NCI-H2081 treated with DMSO at 0.1 percent for 48 hours (cell line): ENCODE measurements at places on chromosomes 12 and 14.

GRCh38 chr12:47813511-47814196 is 6.0 kb downstream of the HDAC7 start:
- DNase-seq: no peak

DNA sequence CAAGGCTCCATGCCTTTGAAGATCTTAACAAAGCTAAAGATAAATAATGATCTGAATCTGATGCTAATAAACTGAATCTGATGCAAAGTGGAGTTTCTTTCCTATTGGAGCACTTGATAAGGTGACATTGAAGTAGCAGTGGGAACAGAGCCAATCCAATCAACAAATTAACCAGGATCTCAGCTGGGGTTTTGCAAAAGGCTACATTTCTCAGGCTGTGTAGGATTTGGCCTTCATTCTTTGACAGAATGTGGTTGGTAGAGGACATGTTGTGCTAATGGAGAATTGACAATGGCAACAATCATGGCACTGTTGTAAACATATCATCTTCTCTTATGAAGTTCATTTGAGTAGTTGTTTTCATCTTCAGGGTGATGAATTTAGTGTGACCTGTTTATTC is 164.9 kb downstream of the CCDC91 start:
- DNase-seq: no peak

GRCh38 chr12:22978962-22979361 is 354.0 kb downstream of the ETNK1 start:
- no peak for DNase-seq

GRCh38 chr14:88364710-88365413 is 20.6 kb upstream of the SPATA7 start:
- DNase-seq: no peak

- no peak for DNase-seq
Observed at GRCh38 chr14:92649934-92650545, 98.4 kb downstream of the LGMN start.

- no peak for DNase-seq
Observed at GRCh38 chr12:57717131-57717530, 21.4 kb downstream of the AGAP2 start.

GRCh38 chr12:69688471-69689427 is 10.4 kb downstream of the BEST3 start:
- DNase-seq: no peak

GRCh38 chr12:132178316-132178715 is 34.1 kb downstream of the NOC4L start:
- no peak for DNase-seq

DNA sequence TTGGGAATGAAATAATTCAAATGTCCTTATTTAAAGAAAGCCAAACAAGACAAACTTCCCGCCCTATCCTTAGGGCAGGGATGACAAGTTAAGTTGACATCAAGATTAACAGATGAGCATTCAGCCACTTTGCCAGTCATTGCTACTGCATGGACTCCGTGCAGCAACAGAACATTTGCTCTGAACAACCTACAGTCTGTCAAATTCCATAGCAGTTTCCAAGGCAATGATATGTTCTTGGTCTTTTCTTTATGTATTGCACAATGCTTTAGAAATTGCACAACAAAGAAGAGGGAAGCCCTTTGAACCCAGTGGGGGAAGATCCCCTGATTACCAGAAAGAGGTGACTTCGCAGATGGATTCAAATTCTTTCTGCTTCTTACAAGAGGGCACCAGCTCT is 269.8 kb downstream of the BCAT1 start:
- DNase-seq: no peak

- DNase-seq: no peak
Observed at GRCh38 chr12:89494411-89495231, 30.0 kb downstream of the GALNT4 start.

DNA sequence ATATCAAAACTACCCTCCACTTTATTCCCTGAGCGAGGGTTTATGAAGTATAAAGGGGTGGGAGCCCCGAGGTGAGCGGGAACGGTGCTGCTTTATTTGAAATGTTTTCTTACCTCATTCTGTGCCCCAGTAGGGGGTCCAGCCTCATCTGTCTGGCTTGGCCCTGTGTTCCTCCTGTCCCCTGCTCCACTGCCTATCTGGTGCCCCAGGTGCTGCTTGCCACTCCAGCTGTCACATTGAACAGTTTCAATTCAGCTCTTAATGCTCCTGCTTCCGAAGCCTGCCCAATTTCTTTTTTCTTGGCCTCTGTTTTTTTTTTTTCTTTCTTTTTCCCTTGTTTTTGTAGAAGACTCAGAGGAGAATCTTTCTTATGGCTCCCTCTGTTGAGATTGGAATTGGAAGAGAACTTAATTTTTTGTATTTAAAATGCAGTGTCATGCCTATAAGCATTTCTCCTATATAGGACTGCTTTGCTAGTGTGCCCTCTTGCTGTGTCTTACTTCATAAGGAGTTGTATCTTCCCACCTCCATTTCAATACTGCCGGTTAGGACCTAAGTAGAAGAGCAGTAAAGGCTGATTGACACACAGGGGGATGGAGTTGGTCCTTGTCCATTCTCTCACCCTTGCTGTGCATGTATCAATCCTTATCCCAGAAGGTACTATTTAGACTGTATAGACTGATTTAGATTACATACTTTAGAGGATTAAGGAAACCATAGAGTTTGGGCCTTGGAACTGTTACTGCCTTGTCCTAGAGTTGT is 2.3 kb downstream of the ATXN7L3B start:
- DNase-seq: no peak

- DNase-seq: no peak
Observed at GRCh38 chr12:8475508-8476203, 19.9 kb downstream of the CLEC6A start.

DNA sequence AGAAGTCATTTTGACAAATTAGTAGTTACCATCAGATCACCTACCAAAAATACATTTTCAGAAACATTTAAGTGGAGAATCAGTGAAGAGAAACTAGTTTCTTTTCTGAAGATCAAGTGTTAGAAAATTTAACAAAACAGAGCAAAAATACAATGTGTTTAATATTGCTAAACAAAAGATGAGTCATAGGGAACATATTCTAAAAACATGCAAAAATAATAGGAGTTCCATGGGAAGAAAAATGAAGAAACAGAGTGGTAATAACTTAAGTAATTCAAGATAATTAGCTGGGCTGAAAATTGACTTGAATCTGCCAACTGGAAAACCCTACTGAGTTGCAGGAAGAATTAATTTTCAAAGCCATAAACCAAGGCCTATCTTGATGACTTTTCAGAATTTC is 111.5 kb upstream of the KITLG start:
- no peak for DNase-seq

DNA sequence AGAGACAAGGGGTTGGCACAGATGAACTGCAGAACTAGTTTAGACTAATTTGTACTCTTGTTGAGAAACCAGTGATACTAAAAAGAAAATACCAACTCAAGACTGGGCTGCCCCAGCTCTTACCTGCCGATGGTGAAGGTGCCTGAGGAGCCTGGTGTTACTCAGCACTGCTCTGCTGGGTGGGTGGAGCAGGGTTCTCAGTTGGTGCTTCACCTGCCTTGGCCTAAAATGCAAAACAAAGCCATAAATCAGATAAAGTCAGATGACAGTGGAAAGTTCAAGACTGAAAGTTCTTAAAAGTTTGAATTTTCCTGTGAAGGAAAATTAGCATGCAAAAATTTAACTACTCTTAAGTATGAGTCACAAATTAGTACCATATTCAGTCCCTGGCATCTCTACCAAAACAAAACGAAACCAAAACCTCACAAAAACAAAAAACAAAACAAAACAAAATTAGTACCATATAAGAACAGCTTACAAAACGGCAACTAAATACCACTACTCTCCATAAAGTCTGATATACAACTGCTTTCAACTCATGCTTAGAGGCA is 21.9 kb downstream of the YBX3 start:
- DNase-seq: no peak

DNA sequence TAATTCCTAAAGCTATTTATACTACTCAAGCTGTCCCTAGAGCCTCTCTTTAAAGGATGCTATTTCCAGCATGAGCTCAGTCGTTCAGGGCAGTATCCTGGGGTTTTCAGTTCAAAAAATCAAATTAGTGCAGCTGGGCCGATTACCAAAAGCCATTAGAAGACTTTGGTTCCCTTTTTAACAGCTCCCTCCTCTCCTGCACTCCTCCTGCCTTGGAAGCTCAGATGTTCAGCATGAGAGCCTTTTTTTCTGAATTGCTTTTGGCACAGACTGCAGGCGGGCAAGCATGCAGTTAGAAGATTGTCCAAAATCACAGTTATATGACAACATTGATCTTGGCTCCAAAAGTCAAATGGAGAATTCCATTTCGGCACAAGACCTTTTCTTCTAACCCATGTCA is 179.6 kb downstream of the SLC35F4 start:
- DNase-seq: no peak

GRCh38 chr12:110627500-110628195 is 13.7 kb downstream of the TCTN1 start:
- no peak for DNase-seq

GRCh38 chr12:122282061-122282460 is 15.8 kb upstream of the VPS33A start:
- DNase-seq: no peak

DNA sequence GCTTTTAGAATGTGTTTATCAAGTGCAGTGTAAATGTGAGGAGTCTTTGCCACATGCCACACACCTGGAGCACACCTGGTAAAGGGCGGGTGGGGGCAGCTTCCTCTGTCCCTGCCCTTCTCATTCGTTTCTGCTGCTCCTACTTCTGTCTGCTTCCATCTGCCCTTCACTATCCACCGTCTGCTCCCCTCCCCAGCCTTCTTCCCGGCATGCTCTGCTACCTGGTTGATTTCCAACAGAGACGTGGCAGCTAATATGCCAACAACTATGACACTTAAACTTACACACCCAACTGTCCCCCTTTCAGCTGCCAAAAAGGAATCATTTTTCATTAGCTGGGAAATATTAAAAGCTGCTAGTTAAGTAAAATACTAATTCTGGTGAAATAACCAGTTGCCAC is 9.1 kb upstream of the CARMIL3 start:
- no peak for DNase-seq

- DNase-seq: no peak
Observed at GRCh38 chr12:57049890-57050289, at the start of gene MYO1A. Gene MYO1A (minus strand): TSS chr12:57050129. CDS start chr12:57048323, 1,806 bp downstream.

DNA sequence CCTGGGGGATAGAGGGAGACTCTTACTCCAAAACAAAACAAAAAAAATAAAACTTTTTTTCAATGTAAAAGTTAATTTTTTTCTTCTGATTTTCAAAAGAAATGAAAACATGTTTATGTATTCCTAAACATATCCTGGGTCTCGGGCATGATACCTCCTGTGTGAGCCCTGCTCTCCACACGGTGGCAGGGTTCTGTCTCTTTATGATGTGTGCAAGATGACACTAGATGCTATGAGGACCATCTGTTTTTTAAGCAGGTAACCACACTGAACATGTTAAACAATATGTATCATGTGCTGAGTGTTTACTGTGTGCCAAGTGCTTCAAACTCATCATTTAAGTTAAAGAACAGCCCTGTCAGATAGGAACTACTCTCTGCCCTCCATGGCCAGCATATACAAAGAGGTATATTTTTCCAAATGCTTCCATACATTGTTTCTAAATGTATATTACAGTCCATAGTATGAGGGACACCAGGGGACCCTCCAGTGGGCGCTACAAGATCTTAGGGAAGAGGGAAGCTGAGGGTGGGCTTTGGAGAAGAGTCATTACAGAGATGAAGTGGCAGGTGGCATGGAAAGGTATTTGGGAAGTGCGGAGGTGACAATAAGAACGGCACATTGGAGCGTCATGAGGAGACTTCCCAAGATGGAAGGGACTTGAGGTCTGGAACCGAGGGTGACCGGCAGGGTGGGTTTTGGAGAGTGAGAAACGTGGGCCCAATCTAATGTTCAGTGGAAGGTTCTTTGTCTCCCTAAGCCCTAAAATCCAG is 28.5 kb downstream of the FOS start:
- DNase-seq: no peak

GRCh38 chr14:99664058-99664936 is 19.4 kb downstream of the HHIPL1 start:
- no peak for DNase-seq

GRCh38 chr12:50402264-50403000 is 1.7 kb downstream of the LARP4 start:
- no peak for DNase-seq

DNA sequence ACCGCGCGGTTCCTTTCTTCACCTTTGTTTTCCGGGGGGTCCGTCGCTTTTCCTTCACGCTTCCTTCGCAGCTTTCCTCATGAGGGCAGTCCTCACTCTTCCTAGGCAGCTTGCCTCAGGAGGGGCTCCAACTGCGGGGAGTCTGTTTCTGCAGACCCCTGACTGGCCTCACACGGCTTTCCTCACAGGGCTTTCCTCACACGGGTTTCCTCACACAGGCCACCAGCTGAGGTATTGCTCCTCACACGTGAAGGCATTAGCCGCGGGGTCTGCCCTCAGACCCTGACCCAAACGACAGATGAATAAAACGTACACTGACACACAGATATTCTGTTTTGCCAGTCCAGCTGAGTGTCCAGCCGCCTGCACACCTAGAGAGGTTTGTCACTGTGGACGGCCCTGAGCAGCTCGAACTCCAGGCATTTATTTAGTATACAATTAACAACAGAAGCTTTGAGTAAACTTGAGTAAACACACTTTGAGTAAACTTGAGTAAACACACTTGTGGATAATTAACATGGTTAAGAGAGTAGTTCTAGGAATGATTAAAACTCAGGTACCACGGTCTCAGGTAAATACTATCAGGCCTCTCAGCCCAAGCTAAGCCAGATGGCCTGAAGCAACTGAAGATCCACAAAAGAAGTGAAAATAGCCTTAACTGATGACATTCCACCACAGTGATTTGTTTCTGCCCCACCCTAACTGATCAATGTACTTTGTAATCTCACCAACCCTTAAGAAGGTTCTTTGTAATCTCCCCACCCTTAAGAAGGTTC is 16.1 kb upstream of the LYZ start:
- DNase-seq: no peak

DNA sequence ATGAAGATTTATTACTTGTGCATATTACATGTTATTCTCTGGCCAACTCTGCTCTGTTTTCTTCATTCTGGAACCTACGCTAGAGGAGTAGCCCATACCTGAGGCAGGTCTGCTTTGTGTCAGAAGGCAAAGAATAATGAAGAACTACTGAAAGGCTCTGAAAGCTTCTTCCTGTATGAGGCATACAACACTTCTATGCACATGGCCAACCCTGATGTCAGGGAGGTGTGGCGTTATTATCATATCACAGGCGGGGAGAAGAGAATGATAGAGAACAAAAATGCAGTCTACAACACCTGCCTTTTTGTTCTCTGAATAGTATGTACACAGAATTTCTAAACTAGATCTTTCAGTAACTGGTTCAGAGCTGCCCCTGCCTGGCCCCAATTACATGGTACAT is 32.5 kb upstream of the CRY1 start:
- DNase-seq: peak; percentile 89

DNA sequence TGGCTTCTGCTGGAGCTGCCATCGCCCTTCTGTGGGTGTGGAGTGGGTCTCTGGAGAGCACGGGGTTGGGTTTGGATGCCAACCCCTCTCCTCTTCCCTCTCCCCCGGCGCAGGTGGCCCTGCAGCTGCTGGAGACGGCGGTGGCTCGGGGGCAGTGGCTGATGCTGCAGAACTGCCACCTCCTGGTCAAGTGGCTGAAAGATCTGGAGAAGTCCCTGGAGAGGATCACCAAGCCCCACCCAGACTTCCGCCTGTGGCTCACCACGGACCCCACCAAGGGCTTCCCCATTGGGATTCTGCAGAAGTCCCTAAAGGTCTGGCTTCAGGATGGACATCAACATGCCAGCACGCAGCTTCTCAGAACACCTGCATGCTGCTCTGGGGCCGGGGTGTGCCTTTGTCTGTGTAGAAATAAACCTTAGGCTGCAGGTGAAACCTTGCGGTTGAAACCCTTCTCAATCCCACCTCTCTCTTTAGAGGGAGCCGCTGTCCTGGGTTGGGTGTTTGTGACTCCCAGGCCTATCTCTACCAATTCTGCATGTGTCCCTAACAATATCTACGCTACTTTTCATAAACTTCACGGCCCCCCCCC is 44.3 kb downstream of the CCDC92 start:
- DNase-seq: no peak
